C1 segment of cervical spinal cord (tissue), 14 donors: ENCODE measurements at places on chromosomes 13 and 19.

DNA sequence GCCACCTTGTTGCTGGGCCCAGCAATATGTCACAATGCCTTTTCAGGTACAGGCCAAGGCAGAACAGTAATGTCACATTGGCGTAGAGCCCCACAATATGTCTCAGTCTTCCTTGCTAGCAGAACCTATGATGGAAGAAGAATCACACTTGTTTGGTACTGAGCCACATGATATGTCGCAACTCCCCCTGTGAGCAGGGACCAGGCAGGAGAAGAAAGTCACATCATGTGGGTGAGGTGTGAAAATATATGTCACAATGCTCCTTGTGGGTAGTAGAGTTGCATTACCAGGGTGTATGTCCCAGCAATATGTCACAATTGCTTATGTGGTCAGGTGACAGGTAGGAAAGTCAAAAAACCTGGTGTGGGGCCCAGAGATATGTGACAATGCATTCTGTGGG, 7.1 kb upstream of the ZNF91 start:
- DNase-seq, result no peak

GRCh38 chr19:17679526-17680229, 8.5 kb downstream of the UNC13A start:
- DNase-seq, result no peak

- DNase-seq, result no peak
These were observed 150.0 kb downstream of the KCTD15 start for GRCh38 chr19:33946535-33947264.

- no peak for DNase-seq
These were observed 7.0 kb upstream of the EDNRB start for GRCh38 chr13:77925616-77926015.

DNA sequence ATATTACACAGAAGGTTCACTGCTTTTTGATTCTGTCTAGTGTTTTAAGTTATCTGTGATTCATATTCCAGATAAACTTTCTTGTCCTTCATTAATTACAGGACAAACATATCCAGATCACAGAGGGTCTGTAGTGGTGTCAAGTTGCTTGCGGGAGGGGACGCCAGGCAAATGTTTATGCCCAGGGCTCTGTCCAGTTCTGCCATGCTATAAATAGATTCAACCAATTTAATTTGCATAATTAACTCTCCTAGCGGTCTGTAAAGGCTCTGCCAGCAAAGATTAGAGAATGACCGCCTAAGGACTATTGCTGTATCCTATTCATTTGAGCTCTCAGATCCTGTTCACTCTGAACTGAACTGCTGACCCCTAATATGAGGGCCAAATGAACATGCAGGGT, 59.7 kb upstream of the TRPC4 start:
- no peak for DNase-seq

DNA sequence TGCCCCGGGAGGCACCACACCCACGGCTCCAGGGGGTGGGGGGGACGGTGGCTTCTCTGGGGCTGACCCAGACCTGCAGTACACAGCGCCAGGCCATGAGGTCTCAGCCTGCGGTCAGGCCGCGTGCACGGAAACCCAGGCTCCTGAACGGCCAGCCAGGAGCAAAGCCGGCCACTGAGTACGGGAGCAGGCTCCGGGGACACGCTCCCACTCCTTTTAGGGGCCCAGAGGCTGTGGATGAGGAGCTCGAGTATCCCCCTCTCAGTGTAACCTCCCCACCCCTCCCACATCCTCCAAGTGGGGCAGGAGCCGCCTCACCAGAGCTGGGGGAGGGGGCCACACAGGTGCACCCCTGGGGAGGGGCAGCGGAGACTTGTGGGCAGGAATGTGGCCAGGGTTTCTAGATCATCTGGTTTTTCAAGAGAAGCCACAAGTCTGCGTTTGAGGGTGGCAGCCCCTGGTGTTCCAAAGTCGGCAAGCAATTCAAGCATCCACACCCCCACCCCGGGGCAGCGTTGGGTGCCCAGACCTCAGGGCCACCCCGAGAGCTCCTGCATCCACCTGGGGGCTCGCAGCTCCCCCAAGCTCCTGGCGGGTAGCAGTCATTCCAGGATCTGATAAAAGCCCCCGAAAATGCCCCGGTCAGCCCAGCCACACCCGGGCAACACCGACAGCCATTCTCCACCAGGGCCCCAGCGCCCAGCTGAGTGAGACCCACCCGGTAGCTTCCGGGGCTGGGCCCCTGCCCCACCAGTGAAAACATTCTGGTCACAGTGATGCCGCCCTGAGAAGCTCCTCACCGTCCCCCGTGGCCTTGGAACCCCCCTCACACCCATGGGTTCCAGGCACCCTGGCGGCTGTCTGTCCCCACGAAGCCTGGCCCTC, 6.1 kb downstream of the SBNO2 start:
- DNase-seq, result no peak
